GM23338 (cell line): ENCODE measurements at places on chromosomes 7 and 10. TPM values are rescaled to one million over a fixed set of nuclear protein-coding genes. Genes with fewer than 3 reads are reported as not detected.
A peak's percentile ranks its signal among the peaks of the same experiment; 100 is the strongest.

Gene HABP2
- not detected in 2 replicates for total RNA-seq

Gene PVRIG
- total RNA-seq, result not detected in 2 replicates

Gene NPSR1
- total RNA-seq, result not detected in 2 replicates

Gene IQUB
- total RNA-seq, result 1.1 and 1.6 TPM in 2 replicates

Gene ENTPD1
- total RNA-seq, result 2.0 and 2.3 TPM in 2 replicates

Gene VDAC2
- 242 and 282 TPM in 2 replicates for total RNA-seq

Gene RTKN2
- total RNA-seq, result 23.6 and 25.4 TPM in 2 replicates

GRCh38 chr7:50867034-50867356 is 84.3 kb upstream of the GRB10 start:
- no peaks in the 10 kb centered on the region; the same call in 1 of the 2 replicates for H3K36me3 ChIP-seq
- peaks cover 47% of the 10 kb centered on the region for H3K4me1 ChIP-seq
- H3K27me3 ChIP-seq, result no peaks in the 10 kb centered on the region
- peak overlapping the region; percentile 41 for H3K4me3 ChIP-seq

DNA sequence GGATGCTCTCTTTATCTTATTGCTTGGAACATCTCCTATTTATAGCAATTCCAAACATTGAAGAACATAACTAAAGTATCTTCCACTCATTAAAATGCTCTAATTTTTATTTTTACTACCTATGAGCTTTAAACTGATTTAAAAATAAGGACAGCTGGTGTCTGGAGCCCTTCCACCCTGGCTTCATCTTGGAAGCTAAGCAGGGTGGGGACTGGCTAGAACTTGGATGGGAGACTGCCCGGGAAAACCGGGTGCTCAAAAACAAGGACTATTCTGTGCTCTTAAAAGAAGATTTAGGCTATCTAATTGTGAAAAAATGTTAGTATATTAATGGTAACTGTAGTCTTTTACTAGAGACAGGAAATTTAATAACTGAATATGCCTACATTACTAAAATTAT is 69.2 kb downstream of the ARMC3 start:
- H3K4me3 ChIP-seq, result no peak overlapping the region
- peaks cover 8% of the 10 kb centered on the region; the same call in 1 of the 2 replicates for H3K4me1 ChIP-seq
- H3K27ac ChIP-seq, result no peak overlapping the region
- H3K27me3 ChIP-seq, result no peaks in the 10 kb centered on the region
- H3K36me3 ChIP-seq, result no peaks in the 10 kb centered on the region

- H3K4me3 ChIP-seq, result no peak overlapping the region
- H3K36me3 ChIP-seq, result no peaks in the 10 kb centered on the region
- H3K4me1 ChIP-seq, result no peaks in the 10 kb centered on the region
- no peaks in the 10 kb centered on the region for H3K27me3 ChIP-seq
- H3K27ac ChIP-seq, result no peak overlapping the region
Measured at GRCh38 chr10:59588791-59589190, 120.9 kb downstream of the SLC16A9 start.

- H3K36me3 ChIP-seq, result peaks cover 4% of the 10 kb centered on the region; the same call in 1 of the 2 replicates
- H3K4me1 ChIP-seq, result peaks cover 10% of the 10 kb centered on the region; the same call in 1 of the 2 replicates
- DNase-seq, result peak; percentile 47
- no peaks in the 10 kb centered on the region for H3K27me3 ChIP-seq
Measured at GRCh38 chr7:39754326-39755120, 131.2 kb downstream of the RALA start.

GRCh38 chr10:12434277-12434676 is 84.9 kb downstream of the CAMK1D start:
- no peak for DNase-seq
- H3K4me3 ChIP-seq, result no peak overlapping the region
- no peaks in the 10 kb centered on the region for H3K36me3 ChIP-seq
- H3K4me1 ChIP-seq, result no peaks in the 10 kb centered on the region

DNA sequence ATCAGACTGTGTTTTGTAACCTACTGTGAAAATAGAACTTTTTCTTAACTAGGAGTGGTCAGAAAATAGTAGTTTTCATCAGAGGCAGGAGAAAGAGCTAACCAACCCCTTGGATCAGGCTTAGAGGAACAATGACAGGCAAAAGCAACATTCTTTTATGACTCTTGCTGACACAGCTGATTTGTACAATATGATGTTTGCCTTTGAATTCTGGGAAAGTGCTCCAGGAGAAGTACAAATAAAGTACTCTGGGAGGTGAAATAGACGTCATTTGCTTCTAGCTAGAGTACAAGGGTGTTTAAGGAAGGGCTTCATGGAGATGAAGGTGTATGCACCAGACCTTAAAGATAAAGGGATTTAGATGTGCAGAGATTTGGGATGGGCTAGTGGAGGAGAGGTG is 75.1 kb upstream of the KIAA1217 start:
- no peak for DNase-seq
- no peaks in the 10 kb centered on the region for H3K27me3 ChIP-seq
- no peak overlapping the region for H3K4me3 ChIP-seq
- peaks cover 3% of the 10 kb centered on the region; the same call in 1 of the 2 replicates for H3K4me1 ChIP-seq

- no peak for DNase-seq
- no peaks in the 10 kb centered on the region for H3K4me1 ChIP-seq
- no peak overlapping the region for H3K4me3 ChIP-seq
- H3K36me3 ChIP-seq, result no peaks in the 10 kb centered on the region
Measured at GRCh38 chr10:17905491-17905890, 46.2 kb upstream of the SLC39A12 start.

GRCh38 chr7:125118444-125118843 is 188.8 kb upstream of the POT1 start:
- no peak overlapping the region for H3K27ac ChIP-seq
- H3K36me3 ChIP-seq, result no peaks in the 10 kb centered on the region
- no peaks in the 10 kb centered on the region for H3K27me3 ChIP-seq
- no peak for DNase-seq

GRCh38 chr10:97016728-97017473 is 168.9 kb downstream of the SLIT1 start:
- H3K4me1 ChIP-seq, result no peaks in the 10 kb centered on the region
- no peak overlapping the region for H3K4me3 ChIP-seq
- H3K27ac ChIP-seq, result no peak overlapping the region
- peak; percentile 27 for DNase-seq
- H3K36me3 ChIP-seq, result no peaks in the 10 kb centered on the region

DNA sequence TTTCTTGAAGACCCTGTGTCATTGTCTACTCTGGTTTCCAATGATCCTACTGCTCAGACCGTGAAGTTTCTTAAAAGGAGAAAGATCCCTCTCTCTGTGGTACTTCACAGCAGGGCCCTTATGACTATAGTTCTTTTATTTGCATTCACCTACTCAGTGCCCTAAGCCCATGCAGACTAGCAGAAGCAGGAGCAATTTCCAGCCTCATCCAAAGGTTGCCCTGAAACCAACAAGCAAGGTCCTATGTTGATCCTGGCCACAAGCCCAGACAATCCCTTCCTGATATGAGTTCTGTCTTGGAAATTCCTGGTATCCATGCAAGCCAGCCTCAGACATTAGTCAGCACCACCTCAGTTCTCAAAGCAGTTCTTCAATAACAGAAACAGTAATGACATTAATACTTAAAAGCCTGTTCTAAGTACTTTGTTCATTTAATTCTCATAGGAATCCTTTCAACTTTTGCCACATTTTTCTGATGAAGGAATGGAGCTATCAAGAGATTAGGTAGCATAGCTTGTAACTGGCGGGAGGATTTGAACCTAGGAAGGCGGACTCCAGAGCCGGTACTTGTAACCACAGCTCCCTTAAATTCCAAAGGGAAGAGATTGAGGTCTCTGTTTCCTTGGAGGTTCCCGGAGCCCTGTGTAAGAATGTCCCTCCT is 58.1 kb upstream of the ST8SIA6 start:
- no peaks in the 10 kb centered on the region for H3K27me3 ChIP-seq
- DNase-seq, result no peak
- H3K36me3 ChIP-seq, result no peaks in the 10 kb centered on the region

GRCh38 chr10:67259319-67259929 is 333.6 kb downstream of the LRRTM3 start:
- no peaks in the 10 kb centered on the region; the same call in 1 of the 2 replicates for H3K4me1 ChIP-seq
- no peak overlapping the region for H3K4me3 ChIP-seq
- H3K27me3 ChIP-seq, result no peaks in the 10 kb centered on the region

DNA sequence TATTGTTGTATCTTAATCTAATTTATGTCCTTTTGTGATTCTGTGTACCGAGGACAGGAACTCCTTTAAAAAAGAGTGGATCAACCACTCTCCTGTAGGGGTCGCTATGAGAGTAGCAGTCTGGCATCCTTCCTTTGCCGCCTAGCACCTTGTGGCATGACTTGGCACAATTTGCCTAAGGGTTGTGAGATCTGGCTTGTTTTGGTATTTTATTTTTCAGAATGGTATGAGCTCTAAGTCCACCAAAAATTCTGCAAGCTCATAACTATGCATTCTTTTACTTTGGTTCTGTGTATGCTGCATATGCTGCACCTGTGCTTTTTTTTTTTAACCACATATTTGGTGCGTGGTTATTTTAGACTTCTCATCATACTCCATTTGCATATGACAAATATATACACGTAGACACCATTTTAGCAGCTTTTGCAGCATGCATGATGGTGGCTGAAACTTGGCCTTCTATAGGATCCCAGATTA is 112.8 kb downstream of the CDK14 start:
- DNase-seq, result peak; percentile 93
- no peak overlapping the region for H3K4me3 ChIP-seq
- no peaks in the 10 kb centered on the region for H3K27me3 ChIP-seq
- H3K27ac ChIP-seq, result peak overlapping the region; percentile 75; the same call in 1 of the 2 replicates
- H3K36me3 ChIP-seq, result no peaks in the 10 kb centered on the region

DNA sequence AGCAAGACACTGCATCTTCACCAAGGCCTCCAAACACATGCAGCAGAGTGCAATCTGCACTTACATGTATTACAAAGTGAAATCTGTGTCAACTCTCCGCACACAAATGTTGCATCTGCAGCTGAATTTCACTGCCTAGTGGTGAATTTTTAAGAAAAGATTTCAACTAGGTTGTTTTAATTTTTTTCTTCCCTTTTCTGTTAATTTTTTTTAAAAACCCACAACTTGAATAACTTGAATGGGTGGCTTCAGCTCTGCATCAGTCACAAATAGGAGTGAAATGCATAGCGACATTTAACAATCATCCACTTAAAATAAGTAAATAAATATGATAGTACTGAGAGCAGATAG is 5.9 kb downstream of the HOXA13 start:
- H3K27me3 ChIP-seq, result peaks cover 100% of the 10 kb centered on the region
- no peak for DNase-seq
- H3K36me3 ChIP-seq, result no peaks in the 10 kb centered on the region
- H3K4me3 ChIP-seq, result no peak overlapping the region
- no peak overlapping the region for H3K27ac ChIP-seq

- H3K27me3 ChIP-seq, result no peaks in the 10 kb centered on the region
- no peak overlapping the region for H3K27ac ChIP-seq
- DNase-seq, result no peak
Measured at GRCh38 chr7:51024867-51025266, 242.2 kb upstream of the GRB10 start.
